ENCODE measurements at places on chromosomes 13 and 19.

GRCh38 chr13:29767006-29767405 is 83.4 kb downstream of the UBL3 start:
- DNase-seq: no peak

- DNase-seq: no peak
Observed at GRCh38 chr13:51222037-51222685, at the start of gene FAM124A. Gene FAM124A (plus strand): TSS chr13:51222398. CDS start chr13:51222502, 104 bp downstream.

- DNase-seq: no peak
Observed at GRCh38 chr13:44711706-44712105, 135.6 kb upstream of the TSC22D1 start.

DNA sequence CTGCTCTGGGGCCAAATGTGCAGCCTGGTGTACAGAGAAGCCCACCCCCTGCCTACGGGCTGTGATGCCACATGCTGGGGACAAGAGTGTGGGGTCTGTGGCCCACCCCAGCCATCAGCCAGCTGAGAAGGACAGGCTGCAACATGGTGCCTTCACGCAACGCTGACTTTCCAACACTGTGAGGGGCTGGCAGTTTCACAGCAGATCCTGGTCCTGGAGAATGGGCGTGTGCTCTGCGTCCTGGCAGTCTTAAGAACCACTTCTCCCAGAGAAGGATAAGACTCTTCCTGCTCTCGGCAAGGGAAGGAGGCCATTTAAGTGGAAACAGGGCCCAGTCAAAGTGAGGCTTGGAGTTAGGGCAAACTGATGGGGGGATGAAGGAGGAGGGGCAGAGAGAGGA is 4.6 kb downstream of the LRRC4B start:
- no peak for DNase-seq

DNA sequence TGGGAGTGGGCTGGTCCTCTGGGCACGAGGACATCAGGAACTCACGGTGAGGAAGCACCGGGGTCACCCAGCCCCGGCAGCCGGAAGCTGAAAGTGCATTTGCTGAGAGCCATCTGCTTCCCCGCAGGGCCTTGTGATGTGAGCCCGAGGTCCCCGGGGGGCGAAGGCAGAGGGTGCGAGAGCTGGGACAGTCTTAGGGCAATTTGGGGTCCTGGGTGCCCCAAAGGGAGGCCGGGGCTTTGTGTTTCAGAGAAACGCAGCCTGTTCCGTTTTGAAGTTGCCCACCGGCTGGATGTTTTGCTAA is 4.8 kb downstream of the F2RL3 start:
- DNase-seq: no peak

All from HFF-Myc (cell line).